Uterus (tissue), 4 donors: ENCODE measurements at places on chromosomes 7 and 10.
A peak's percentile ranks its signal among the peaks of the same experiment; 100 is the strongest.

DNA sequence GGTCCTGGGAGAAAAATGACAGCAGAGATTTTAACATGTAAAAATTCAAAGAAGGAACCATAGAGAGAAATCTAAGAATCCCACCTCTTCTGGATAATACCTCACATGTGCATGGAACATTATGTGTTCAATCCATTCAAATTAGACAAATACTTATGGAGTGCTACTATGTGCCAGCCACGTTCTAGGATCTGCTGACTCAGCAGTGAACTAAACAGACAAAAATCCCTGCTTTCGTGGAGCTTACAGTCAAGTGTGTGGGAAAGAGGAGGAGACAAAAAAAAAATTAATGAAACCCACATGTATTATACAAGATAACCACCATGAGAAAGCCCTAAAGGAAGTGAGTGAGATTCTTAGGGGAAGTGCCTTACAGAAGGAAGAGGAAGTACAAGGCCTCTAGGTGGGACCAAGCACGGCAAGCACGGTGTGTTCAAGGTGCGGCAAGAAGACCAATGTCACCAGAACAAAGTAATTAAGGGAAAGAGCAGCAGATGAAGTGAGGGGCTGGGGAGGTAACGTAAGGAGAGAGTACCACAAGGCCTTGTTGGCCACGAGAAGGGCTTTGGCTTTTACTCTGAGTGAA lies 71.0 kb downstream of the SLC25A13 start:
- H3K4me1 ChIP-seq, result no peaks in the 10 kb centered on the region
- DNase-seq, result no peak
- no peaks in the 10 kb centered on the region for H3K27me3 ChIP-seq

DNA sequence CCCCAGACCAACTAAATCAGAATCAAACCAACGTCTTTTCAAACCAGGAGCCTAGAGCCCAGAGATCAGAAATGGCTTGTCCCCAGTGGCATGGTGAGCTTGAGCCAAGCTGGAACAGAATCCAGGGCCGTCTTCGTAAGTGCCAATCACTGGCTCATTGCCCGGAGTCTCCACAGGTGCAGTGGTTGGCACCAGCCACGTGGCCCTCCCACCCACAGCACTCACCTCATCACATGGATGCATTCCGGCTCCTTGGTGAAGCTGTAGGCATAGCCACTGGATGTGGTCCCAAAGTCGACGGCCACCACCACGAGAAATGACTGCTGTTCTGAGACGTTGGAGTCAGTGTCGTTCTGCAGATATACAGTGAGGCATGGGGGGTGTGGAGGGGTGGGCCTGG lies 37.4 kb downstream of the HSPA12A start:
- no peaks in the 10 kb centered on the region for H3K27me3 ChIP-seq
- H3K27ac ChIP-seq, result no peak overlapping the region
- H3K4me3 ChIP-seq, result no peak overlapping the region
- no peaks in the 10 kb centered on the region for H3K36me3 ChIP-seq

DNA sequence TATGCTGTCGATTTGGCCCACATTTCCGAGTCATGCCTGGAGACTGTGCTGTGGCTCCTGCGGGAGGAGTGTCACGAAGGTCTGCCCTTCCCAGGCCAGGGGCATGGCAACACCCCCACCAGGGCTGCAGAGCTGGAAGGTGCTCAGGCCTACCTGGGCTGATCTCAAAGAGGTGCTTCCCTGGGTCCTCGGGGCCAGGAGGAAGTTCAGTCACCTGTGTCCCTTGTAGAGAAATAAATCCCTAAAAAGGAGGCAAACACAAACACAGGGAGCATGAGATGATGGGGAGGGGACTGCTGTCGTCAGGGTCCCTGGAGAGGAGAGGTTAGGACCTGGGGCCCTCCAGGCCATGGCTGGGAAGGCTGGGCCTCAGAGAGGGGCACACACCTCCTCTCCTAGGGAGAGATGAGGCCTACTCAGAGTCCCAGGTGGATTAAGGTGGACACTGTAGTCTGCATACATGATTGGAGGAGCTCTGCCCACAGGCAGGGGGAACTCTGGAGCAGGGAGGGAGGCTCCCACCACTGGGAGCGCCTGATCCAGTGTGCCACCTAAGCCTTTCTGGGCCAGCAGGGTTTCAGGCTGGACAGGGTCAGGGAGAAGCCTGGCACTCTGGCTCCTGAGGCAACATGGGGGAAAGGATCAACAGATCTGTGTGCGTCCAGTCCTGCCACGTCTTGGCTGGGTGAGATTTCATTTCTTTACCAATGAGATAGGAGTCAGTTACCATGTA lies 49.4 kb downstream of the ARHGAP22 start:
- H3K4me1 ChIP-seq, result no peaks in the 10 kb centered on the region
- no peak overlapping the region for H3K4me3 ChIP-seq
- H3K36me3 ChIP-seq, result no peaks in the 10 kb centered on the region
- no peak for DNase-seq
- no peak overlapping the region for H3K27ac ChIP-seq

- DNase-seq, result peak; percentile 50
- H3K4me3 ChIP-seq, result no peak overlapping the region
- H3K27ac ChIP-seq, result no peak overlapping the region
- no peaks in the 10 kb centered on the region for H3K4me1 ChIP-seq
Measured at GRCh38 chr7:73822319-73823173, 8.2 kb upstream of the CLDN4 start.

GRCh38 chr7:101216860-101217387 lies 457 bp downstream of the PLOD3 start:
- no peaks in the 10 kb centered on the region for H3K36me3 ChIP-seq
- H3K27ac ChIP-seq, result peak overlapping the region; percentile 91
- H3K4me3 ChIP-seq, result peak overlapping the region; percentile 68
- H3K4me1 ChIP-seq, result no peaks in the 10 kb centered on the region
- no peaks in the 10 kb centered on the region for H3K27me3 ChIP-seq

GRCh38 chr10:52308251-52309031 lies 5.6 kb upstream of the DKK1 start:
- DNase-seq, result peak; percentile 17
- H3K4me1 ChIP-seq, result peaks cover 3% of the 10 kb centered on the region
- no peak overlapping the region for H3K27ac ChIP-seq
- H3K27me3 ChIP-seq, result peaks cover 12% of the 10 kb centered on the region
- no peaks in the 10 kb centered on the region for H3K36me3 ChIP-seq
- H3K4me3 ChIP-seq, result peak overlapping the region; percentile 30

GRCh38 chr7:25348104-25348503 lies 119.8 kb upstream of the NPVF start:
- DNase-seq, result no peak
- H3K4me3 ChIP-seq, result no peak overlapping the region
- no peak overlapping the region for H3K27ac ChIP-seq

- DNase-seq, result no peak
- no peaks in the 10 kb centered on the region for H3K27me3 ChIP-seq
- H3K36me3 ChIP-seq, result no peaks in the 10 kb centered on the region
- H3K27ac ChIP-seq, result no peak overlapping the region
- H3K4me1 ChIP-seq, result no peaks in the 10 kb centered on the region
Measured at GRCh38 chr10:10902951-10903350, 114.7 kb upstream of the CELF2 start.

DNA sequence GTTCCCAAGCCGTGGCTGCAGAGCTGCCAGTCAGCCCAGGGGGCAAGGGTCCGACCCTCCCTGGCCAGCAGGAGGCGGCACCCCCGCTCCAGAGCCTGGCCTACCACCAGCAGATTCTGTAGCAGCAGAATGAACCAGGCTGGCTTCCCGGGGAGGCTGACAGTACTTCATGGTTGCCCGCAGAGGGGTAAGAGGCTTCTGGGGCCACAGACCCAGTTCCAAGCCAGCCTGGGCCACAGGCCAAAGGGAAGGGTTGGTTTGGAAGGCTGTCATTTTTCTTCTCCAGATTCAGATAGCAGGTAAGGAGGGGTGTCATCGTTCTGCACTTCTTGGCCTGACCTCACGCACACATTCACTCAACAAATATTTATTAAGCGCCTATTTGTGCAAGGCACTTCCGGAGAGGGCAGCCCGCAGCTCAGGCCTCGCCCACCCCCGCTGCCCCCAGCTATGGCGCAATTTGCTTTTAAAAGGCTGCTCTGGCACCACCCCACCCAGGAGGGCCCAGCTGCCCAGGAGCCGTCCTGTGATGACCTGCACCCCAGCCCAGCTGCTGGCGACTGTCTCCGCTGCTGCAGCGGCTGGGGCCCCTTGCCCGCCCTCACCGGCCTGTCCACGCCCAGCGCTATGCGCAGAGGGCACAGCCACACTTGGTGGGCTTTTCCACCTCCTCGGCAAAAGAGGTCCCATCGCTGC lies 168.5 kb downstream of the LCOR start:
- H3K4me3 ChIP-seq, result no peak overlapping the region
- no peaks in the 10 kb centered on the region for H3K27me3 ChIP-seq
- no peak for DNase-seq
- no peaks in the 10 kb centered on the region for H3K4me1 ChIP-seq
- no peak overlapping the region for H3K27ac ChIP-seq
- H3K36me3 ChIP-seq, result no peaks in the 10 kb centered on the region

GRCh38 chr10:99659868-99660366 lies 608 bp downstream of the ENTPD7 start:
- no peak for DNase-seq
- H3K27ac ChIP-seq, result no peak overlapping the region
- H3K4me1 ChIP-seq, result peaks cover 5% of the 10 kb centered on the region

- no peak overlapping the region for H3K4me3 ChIP-seq
- DNase-seq, result no peak
- no peaks in the 10 kb centered on the region for H3K4me1 ChIP-seq
- no peak overlapping the region for H3K27ac ChIP-seq
- no peaks in the 10 kb centered on the region for H3K36me3 ChIP-seq
Measured at GRCh38 chr7:69403169-69403568, 195.1 kb upstream of the AUTS2 start.

DNA sequence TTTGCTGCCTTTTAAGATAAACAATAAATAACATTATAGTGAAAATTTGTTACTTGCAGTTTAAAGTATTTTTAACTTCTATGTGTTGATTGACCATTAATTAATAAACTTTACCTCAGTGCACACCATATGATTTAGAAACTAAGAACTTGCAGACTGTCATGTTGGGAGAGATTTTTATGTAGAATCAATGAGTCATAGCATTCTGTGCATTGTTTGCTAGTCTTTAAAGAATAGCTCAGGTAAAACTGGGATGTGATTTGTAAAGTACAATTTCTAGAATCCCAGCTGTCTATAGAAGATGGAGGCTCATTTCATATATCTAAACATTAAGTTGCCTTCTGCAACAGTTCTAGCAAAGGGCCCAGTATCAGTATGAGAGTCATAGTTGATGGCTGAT lies 199.6 kb upstream of the SEMA3A start:
- H3K4me1 ChIP-seq, result no peaks in the 10 kb centered on the region
- H3K36me3 ChIP-seq, result no peaks in the 10 kb centered on the region
- no peaks in the 10 kb centered on the region for H3K27me3 ChIP-seq
- no peak for DNase-seq
- no peak overlapping the region for H3K27ac ChIP-seq
- H3K4me3 ChIP-seq, result no peak overlapping the region

- no peak overlapping the region for H3K4me3 ChIP-seq
- peaks cover 7% of the 10 kb centered on the region for H3K4me1 ChIP-seq
- no peak overlapping the region for H3K27ac ChIP-seq
- H3K36me3 ChIP-seq, result no peaks in the 10 kb centered on the region
Measured at GRCh38 chr7:116399819-116400218, 99.7 kb upstream of the CAV2 start.

- H3K36me3 ChIP-seq, result no peaks in the 10 kb centered on the region
- H3K27ac ChIP-seq, result no peak overlapping the region
- H3K4me1 ChIP-seq, result no peaks in the 10 kb centered on the region
- DNase-seq, result no peak
Measured at GRCh38 chr7:86733783-86734182, 90.1 kb downstream of the GRM3 start.

DNA sequence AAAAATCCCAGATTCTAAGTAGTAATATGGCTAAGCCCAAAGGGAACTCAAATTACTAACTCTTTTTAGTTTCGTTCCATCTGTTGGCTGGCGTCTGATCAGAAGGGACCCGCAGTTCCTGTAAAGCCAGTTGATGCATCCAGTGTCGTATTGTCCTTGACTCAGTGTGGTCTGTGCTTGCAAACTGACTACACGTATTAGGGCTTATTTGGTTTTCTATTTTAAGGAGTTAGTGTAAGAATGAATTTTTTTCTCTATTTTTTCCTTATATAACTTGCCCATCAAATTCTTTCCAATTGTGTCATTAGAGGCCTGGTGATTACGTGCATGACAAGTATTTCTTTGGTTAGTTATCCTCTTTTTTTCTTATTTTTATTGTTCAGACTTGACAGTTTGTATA lies 9.7 kb downstream of the ABCA13 start:
- no peak overlapping the region for H3K27ac ChIP-seq
- H3K27me3 ChIP-seq, result no peaks in the 10 kb centered on the region
- no peaks in the 10 kb centered on the region for H3K4me1 ChIP-seq
- H3K4me3 ChIP-seq, result no peak overlapping the region
- DNase-seq, result no peak
- H3K36me3 ChIP-seq, result no peaks in the 10 kb centered on the region

GRCh38 chr7:1320616-1321240 lies 88.1 kb downstream of the UNCX start:
- H3K27ac ChIP-seq, result no peak overlapping the region
- H3K4me1 ChIP-seq, result no peaks in the 10 kb centered on the region
